ENCODE measurements at places on chromosomes 5 and 9.

GRCh38 chr5:179866241-179867078, 7.8 kb upstream of the MRNIP start:
- DNase-seq, result no peak

GRCh38 chr5:87383216-87383615, 29.5 kb downstream of the CCNH start:
- DNase-seq, result no peak

DNA sequence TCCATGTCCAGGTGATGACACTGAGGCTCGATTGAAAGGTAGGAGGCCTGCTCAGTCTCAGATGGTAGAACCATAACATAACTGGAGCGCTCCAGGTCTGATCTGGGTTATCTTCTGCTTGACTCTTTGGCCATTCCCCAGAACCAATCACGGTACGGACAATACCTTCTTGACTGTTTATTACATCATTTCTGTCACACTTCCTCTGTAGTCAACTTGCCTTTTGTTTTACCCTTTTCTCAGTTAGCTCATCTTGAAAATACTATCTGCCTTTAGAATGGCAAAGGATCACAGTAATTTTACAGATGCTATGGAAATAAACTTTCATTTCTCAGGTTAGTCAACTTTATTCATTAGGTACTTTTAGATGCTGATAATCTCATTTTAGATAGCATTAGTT, 22.4 kb downstream of the GLRA1 start:
- DNase-seq, result no peak

- DNase-seq, result no peak
Observed at GRCh38 chr5:34656700-34657273, 659 bp downstream of the RAI14 start.

GRCh38 chr9:87342743-87343142, 154.9 kb upstream of the DAPK1 start:
- no peak for DNase-seq

DNA sequence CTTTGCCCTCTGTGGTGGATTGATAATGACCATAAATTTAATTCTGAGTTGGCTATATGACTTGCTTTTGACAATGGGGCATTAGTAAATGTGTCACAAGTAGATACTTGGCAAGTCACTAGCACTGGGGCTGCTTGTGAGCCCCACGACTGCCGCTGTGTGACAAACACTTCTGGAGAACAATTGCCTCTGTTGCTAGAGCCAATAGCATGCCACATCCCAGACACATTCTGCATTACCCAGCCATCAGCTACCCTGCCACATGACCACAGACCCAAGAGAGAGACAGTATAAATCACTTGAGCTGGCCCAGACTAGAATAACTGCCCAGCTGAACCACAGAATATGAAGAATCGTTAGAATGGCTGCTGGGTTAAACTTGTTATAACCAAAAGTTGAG, 753.2 kb upstream of the DMAC1 start:
- DNase-seq, result no peak

DNA sequence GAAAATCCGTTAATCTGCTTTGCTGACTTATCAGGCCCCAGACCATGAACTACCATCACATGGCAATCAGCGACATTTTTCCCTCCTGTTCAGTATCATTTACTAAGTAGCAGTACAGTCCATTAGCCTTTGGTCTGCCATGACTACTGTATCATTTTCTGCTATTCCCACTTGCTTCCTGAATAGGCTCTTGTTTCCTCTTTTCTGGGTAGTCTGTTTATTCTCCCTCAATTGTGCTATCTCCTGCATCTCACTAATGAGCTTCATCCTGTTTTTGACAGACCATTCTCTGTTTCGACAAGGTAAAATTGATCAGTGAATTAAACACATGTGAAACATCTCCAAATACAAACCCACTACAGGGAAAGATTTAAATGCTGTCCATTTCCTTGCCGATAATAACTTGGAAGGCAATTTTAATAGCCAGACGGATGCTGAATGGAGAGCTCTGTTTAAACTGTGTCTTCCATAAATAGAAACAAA, 263.5 kb upstream of the ANKRD55 start:
- DNase-seq, result no peak

DNA sequence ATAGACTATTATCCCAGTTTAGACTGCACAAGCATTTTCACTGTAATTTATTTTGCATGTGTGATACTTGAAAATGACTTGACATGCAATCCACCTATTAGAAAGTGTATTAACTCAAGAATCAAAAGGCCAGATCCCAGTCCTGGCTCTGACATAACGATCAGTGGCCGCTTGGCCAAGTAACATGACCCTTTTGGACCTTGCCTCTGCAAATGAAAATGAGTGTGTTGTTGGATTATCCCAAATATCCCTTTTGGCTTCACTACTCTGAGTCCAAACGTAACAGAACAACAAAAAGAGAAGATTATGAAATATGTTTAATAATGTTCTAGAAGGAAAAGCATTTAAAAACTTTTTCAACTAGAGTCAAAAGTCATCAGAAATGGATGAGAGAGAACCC, 19.0 kb downstream of the DMGDH start:
- no peak for DNase-seq

DNA sequence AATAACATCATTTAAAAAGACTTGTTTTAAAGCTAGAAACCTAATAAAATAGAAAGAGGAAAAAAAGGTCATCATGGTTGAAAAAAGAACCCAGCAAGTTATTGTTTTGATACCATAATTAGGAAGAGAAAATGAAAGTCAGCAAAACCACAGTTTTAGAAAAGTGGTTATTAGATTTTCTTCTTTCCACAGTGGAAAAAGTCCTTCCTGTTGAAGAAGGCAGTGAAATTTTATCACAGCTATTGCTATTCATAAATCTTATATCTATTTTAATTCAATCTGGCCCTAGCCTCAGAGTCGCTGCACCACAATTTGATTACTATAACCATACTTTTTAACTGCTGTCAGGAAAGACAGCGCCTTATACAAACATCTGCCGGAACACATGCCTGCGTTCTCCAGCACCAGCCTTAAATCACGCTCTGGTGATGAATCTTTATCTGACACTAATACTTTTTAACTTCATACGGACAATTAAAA, 60.3 kb downstream of the MAPKAP1 start:
- DNase-seq, result no peak

DNA sequence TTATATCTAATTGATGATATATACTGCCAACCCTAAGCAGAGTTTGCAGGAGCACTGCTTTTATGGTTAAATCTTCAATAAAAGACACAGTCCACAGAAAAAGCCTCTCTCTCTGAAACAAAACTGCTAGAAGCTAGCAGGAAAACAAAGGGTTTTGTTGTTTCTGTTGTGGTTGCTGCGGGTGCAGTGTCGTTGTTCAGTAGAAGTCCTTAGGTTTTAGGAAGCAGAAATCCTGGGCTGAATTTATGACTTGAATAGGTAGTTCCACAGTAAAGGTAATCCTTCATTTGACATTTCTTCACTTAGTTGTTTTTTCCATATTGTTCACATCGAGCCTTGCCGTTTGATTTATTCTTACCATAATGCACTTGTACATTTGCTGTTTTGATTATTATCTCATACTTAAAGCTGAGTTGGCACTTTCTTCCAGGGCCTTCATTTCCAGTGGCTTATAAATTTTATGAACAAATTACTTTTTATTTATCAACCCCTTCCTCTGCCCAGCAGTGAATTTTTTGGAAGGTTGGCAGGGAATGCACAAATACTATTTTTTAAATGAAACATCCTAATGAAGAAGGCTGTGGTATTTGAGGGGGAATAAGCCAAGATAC, 209.6 kb upstream of the SLC30A5 start:
- no peak for DNase-seq

GRCh38 chr5:122942164-122942914, 94.2 kb downstream of the PPIC start:
- DNase-seq, result no peak

- DNase-seq, result no peak
Observed at GRCh38 chr9:138097501-138097991, 220.0 kb downstream of the CACNA1B start.

GRCh38 chr9:93483497-93483896, 30.1 kb upstream of the FAM120AOS start:
- DNase-seq, result no peak

DNA sequence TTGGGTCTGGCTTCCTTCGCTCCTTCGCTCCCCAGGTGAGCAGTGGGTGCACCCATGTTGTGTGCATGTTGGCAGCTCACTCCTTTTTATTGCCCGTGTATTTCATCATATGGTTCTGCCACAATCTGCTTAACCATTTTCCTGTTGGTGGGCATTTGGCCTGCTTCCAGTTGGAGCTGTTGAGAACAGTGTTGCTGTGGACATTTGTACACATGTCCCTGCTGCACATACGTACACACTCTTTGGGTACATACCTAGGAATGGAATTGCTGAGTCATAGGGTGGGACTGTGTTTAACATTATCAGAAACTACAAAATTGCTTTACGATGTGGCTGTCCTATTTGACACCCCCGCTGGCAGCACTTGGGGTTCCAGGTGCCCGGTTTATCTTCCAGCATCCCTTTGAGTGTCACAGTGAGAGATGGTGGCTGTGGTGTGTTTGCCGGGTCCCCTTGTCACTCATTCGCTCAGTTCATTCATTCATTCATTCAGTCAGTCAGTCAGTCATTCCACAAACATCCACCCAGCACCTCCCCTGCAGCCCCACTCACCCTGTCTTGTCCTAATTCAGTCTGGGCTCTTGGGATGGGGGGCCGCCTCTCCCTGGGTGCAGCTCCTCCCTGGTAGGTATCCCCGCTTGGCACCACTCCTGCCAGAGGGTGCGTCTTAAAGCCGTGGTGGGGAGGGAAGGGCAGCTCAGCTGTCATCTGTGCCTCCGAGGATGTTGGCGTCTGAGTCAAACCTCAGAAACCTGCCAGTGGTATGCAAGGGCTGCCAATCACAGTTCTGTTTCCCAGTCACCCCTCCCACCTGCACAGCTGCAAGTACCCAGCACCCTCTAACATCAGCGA, 7.9 kb upstream of the FIBCD1 start:
- DNase-seq, result no peak

- no peak for DNase-seq
Observed at GRCh38 chr5:167790462-167791260, 500.8 kb upstream of the WWC1 start.

DNA sequence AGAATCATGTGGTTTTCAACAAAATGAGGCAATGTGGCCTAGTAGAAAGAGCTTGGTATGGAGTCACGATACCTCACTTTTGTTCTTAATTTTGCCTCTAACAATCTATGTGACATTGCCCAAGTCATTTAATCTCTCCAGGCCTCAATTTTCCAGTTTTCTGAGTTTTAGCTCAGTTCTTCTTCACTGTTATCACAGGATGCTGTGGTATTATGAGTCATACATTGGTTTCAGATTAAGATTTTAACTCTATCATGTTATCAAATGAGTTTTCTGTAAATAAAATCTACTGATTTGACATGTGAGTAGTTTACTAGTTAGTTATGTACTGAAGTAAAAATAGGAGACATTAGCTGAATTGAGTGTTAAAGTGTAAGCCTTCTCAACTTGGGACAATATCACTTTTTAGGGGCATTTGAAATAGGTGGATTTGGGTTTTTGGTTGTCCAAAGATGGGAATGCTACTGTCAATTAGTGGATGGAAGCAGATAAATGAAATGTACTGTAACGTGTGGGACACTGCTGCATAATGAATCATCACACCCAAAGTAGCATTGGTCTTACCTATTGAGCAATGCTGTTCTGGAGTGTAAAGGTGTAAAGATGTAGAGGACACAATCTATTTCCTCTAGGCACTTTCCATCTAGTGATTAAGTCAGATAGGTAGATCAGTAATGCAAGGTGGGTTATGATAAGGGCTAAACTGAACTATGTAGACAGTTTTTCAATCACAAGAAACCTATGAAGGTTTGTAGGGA, 73.3 kb downstream of the NNT start:
- no peak for DNase-seq

DNA sequence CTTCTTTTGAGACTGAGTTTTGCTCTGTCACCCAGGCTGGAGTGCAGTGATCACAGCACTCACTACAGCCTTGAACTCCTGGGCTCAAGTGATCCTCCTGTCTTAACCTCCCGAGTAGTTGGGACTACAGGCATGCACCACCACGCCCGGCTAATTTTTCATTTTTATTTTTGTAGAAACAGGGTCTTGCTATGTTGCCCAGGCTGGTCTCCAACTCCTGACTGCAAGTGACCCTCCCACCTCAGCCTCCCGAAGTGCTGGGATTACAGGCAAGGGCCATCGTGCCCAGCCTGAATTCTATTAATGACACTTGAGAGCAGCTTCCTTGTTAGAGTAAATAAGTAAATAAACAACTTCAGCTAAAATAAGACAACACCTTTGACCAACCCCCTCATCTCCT, 12.3 kb downstream of the ROR2 start:
- no peak for DNase-seq

DNA sequence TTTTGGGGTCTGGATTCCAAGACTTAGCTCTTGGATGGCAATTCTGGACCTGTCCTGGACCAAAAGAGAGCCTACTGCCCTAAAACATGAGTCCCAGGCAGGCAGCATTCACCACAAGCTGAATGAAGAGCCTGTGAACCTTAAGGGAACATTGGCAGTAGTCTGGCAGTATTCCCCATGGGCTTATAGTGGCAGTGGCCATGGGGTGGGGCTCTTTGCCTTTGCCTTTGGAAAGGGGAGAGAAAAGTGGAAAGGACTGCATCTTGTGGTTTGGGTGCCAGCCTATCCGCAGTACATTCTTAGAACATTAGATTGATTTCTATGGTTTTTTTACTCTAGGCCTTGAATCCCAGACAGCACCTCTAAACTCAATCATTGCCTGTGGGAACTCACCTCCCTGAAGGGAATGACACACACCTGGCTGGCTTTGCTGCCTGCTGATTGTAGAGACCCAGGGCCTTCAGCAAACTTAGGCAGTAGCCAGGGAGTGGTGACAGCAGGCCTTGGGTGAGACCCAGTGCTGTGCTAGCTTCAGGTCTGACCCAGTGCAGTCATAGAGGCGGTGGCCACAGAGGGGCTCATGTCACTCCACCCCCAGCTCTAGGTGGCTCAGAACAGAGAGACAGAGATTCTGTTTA, 216.3 kb downstream of the CETN3 start:
- DNase-seq, result no peak

DNA sequence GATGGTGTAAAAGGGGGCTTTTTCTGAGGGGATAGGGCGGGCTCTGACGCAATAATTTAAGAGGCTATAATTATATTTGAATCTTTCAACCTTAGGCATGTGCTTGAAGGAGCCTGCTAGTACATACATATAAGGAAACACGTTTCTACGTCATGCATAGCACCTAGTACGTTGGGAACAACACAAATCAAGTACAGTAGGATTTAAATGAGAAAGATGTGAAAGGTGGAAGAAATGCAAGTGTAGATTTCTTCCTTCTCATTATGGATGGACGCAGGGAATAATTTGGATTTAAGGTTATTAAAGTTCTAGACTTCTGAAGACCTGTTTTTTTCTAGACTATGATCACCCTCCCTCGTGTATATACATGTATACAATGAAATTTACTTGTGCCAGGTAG, 927 bp upstream of the CDO1 start:
- DNase-seq, result no peak
